Astrocyte of the cerebellum (primary cell): ENCODE measurements at places on chromosomes 12 and 14.

GRCh38 chr14:31387091-31387490 lies 33.3 kb downstream of the HEATR5A start:
- no peak for DNase-seq

DNA sequence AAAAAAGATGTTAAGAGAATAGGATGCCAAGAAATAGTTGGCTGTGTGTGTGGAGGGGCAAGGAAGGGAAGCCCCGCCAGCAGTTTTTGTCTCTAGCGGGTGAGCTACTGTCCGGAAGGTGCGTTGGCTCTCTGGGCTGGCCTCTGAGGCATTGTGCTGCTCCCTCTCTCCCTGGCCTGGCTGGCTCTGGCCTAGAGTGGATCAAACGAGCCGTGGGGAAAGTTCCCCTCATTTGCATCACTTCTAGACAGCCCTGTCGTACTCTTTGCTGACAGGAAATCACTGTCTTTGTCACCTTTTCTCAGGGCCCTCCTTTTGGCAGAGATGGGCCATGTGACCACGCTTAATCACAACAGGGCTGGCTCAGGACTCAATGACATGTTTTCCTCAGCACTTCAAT lies 236.1 kb upstream of the NPAS3 start:
- DNase-seq, result no peak

- no peak for DNase-seq
Measured at GRCh38 chr12:42585154-42585840, 4.2 kb downstream of the PRICKLE1 start.

GRCh38 chr14:92617581-92617980 lies 104.0 kb downstream of the RIN3 start:
- no peak for DNase-seq

GRCh38 chr12:77308056-77308455 lies 242.7 kb upstream of the E2F7 start:
- DNase-seq, result no peak
